ENCODE measurements at places on chromosomes 7 and 10. TPM values are rescaled to one million over a fixed set of nuclear protein-coding genes. Genes with fewer than 3 reads are reported as not detected.

GRCh38 chr10:109987452-109988211 lies 20.2 kb upstream of the ADD3 start:
- peaks cover 3% of the 10 kb centered on the region for H3K4me1 ChIP-seq
- no peaks in the 10 kb centered on the region for H3K27me3 ChIP-seq
- H3K36me3 ChIP-seq = no peaks in the 10 kb centered on the region
- peak overlapping the region; percentile 16 for H3K27ac ChIP-seq
- no peak overlapping the region for H3K4me3 ChIP-seq
- DNase-seq = no peak

- no peaks in the 10 kb centered on the region for H3K4me1 ChIP-seq
- H3K27me3 ChIP-seq = no peaks in the 10 kb centered on the region
- H3K4me3 ChIP-seq = no peak overlapping the region
- no peaks in the 10 kb centered on the region for H3K36me3 ChIP-seq
These were observed 71.8 kb upstream of the PIK3CG start for GRCh38 chr7:106793015-106793975.

Gene GBX1
- total RNA-seq = not detected

Gene CFAP46
- 0.93 TPM for total RNA-seq

All from pancreas (tissue), 10 donors.